ENCODE measurements at places on chromosomes 1 and 21.

GRCh38 chr1:207646944-207647579 lies 2.1 kb downstream of the CR1L start:
- no peak for DNase-seq

DNA sequence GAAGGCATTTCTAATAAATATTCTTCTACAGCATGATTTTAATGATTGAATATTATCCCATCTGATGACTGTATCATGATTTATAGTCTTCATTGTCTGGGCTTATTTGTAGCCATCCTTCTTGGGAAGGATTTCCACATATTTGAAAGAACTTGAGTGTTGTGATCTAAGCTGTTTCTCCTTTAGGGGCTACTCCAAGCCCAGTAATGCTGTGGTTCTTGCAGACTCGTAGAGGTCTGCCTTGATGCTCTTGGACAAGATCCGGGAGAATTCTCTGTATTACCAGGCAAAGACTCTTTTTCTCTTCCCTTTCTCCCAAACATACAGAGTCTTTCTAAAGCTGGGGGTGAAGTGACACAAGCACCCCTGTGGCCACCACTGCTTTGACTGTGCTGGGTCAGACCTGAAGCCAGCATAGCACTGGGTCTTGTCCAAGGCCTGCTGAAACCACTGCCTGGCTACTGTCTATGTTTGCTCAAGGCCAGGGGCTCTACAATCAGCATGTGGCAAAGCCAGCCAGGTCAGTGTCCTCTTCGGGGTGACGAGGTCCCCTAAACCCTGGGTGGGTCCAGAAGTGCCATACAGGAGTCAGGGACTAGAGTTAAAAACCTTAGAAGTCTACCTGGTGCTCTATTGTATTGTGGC lies 107.4 kb downstream of the GIPC2 start:
- peak; percentile 51 for DNase-seq

- peak; percentile 30 for DNase-seq
Measured at GRCh38 chr1:3320246-3321152, 134.0 kb upstream of the ARHGEF16 start.

DNA sequence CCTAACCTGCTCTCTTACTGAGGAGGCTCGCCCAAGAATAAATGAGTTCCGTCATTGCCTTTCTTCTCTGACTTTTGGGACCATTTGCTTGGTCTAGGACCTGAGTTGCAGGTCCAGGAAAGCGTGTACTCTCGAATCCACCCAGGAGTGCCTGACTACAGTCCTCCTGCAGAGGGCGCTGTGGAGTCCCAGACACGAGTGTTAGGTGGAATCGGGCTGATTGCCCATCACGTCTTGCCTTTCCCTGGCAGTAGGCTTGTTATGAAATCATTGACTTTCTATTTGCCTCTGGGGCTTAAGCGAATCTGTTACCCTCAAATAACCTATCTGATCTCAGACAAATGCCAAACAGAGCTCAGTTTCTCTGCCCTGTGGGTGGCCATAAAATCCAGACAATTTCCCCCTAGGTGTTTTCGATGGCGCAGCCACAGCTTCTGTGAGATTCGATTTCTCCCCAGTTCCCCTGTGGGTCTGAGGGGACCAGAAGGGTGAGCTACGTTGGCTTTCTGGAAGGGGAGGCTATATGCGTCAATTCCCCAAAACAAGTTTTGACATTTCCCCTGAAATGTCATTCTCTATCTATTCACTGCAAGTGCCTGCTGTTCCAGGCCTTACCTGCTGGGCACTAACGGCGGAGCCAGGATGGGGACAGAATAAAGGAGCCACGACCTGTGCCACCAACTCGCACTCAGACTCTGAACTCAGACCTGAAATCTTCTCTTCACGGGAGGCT lies at the start of gene IL20:
TSS of gene IL20 (plus strand) at position 685 of the 733 bp plus-strand sequence. CDS start 230 bp downstream, outside the sequence.
- DNase-seq = peak; percentile 84

DNA sequence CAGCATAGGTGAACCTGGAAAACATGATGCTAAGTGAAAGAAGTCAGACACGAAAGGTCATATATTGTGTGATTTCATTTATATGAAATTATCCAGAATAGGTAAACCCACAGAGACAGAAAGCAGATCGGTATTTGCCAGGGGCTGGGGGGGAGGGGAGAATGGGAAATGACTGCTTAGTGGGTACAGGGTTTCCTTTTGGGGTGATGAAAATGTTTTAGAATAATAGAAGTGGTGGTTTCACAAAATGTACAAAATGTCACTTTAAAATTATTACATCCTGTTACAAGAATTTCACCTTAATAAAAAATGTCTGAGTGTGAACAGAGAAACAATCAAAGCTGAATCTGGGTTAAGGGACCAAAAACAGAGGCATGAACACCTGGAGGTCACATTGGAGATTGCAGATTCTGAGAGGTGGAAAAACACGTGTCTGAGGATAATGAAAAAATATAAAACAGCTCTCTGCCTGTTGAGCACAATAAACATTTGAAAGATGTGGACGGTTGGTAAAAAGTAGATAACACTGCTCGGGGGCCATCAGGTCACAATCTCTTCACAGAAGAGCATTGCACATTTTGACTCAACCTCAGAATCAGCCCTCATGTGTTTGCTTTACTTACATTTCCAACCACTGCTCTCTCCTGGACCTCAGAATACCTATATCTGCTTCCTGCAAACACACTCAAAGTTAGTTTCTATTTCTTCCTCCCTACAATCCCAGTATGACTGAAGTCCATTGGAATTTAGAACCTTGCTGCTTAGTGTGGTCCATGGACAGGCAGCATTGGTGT lies 3.2 kb downstream of the SLAMF6 start:
- DNase-seq = no peak

- DNase-seq = peak; percentile 78
Measured at GRCh38 chr21:45326169-45326851, 38.6 kb upstream of the POFUT2 start.

GRCh38 chr1:16046842-16047241 lies 3.3 kb downstream of the CLCNKB start:
- DNase-seq = peak; percentile 13

Measured in fibroblast of upper back skin (primary cell).